Stimulated activated CD8-positive, alpha-beta memory T cell treated with anti-CD3 and anti-CD28 coated beads, Interleukin-4, amount 100 ng/mL, for 48 hours (primary cell): ENCODE measurements at places on chromosomes 3 and 15.

DNA sequence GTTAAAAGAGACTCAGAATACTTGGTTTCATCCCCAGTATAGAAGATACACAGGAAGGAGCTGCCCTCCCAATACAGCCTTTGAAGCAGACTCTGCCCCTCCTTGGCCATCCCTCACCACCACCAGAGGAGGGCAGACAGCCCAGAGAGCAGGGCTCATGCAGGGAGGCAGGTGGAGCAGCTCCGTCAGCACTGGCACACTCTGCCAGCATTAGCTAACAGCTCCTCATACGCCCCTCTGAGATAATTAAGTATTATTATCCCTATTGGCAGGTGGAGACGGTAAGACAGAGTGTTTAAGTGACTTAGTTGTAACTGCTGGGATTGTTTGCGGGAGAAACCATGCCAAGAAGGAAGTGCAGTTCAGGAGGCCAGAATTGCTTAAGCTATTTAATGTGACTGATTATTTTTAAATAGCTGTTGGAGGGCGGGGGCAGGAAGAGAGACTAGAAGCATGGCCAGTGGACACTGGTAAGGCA is 434.0 kb downstream of the EPHB1 start:
- DNase-seq = no peak

DNA sequence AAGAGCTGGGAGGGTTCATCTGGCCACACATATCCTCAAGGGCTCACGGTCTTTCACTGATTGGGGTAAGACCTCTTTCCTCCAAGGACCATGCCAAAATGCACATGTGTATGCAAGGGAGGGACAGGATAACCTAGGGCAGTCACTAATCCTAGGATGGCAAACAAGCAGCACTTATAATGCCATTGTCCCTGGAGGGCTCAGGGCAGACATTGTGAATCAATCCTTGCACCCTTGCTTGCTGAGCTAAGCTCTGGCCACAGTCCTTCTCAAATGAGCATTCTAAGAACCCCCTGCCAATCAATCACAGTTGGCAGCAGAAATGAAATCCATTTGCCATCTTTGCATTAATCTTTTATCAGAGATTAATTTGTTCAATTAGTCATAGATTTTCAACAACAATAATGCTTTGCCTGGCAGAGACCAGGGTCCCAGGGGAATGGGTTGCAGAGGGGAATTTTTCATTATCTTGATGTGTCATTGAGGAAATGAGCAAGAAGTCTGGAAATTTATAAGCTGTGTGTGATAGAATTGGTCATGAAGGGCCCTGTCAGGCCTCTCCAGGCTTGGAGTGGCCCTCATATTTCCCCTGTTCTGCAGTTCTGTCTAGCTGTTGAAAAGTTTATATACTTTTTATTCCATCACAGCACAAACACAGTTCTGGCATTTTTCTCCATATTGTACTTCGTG is 57.2 kb upstream of the KY start:
- DNase-seq = no peak

DNA sequence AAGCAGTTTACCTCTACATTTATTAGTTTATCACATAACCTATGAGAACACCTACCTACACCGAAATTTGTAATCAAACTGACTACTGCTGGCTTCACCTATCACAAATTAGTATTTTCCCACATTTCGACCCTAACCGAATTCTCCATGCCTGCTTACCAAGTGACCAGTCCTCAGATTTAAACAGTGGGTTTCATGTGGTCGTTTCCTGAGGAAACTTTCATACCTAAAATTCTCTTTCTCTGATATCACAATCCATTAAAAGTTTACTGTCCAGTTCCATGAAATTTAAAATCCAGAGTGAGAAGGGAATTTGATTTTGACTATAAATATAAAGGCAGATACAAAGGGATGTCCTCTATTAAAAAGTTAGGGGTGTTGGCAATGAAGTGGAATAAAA is 1.9 kb downstream of the PLOD2 start:
- DNase-seq = no peak

- no peak for DNase-seq
Measured at GRCh38 chr3:59411694-59412093, 361.9 kb upstream of the CFAP20DC start.

DNA sequence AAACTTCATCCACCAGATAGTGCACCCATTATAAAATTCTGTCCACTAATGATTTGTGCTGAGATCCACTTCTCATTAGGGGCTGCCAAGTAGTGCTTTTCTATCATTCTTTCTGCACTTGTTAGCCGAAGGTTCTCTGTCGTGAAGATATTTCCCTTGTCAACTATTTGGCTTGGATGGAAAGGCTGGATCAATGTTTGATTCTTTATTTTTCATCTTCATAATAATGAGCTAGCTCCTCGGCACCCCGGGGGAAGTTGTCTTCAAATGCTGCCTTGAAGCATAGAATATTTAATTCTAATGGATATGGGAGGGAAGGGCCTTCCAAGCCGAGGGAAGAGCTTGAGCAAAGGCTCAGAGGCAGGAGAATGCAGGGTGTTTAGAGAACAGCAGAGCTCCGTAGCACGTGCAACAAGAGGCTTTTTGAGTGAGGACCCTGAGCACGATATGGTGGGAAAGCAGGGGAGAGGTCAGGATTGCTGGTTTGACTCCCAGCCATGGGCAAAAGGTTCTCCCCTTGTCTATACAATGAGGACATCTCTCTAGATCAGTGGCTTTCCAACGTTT is 16.3 kb upstream of the MUC20 start:
- DNase-seq = no peak
